Natural killer cell treated with Interleukin-12 subunit alpha and Interleukin-12 subunit beta and Interleukin-15 and Interleukin-18, amount 100 ng/mL, for 72 hours (primary cell): ENCODE measurements at places on chromosomes 2 and 18. TPM values are rescaled to one million over a fixed set of nuclear protein-coding genes. Genes with fewer than 3 reads are reported as not detected.

DNA sequence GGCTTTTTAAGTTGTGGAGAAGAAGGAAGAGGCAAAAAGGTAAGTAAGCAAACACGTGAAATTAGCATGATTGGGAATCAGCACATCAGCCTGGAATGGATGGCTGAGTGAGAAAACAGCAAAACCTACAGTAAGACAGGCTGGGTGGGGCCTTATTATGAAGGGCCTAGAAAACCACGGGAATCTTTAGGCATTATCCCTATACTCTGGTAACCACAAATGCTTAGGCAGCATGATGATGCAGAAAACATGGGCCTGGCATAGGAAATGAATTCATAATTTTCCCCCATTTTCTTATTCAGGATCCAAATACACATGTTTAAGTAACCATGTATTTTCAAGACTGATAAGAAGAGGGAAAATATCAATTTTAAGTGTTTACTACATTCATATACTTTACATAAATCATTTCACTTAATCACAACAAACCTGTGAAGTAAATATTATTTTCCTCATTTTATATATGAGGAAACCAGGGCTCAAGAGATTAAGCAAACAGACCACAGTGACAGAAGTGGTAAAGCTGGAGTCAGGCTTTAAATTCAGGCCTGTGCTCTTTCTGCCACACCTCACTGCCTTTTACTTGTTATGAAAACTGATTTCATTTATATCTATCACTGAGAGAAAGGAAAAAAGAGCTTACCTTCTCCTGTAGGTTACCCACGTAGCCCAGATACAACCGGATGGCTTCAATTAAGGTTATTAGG, 4.0 kb downstream of the TMEM17 start:
- H3K4me3 ChIP-seq: no peak overlapping the region
- DNase-seq: no peak
- H3K27me3 ChIP-seq: peaks cover 5% of the 10 kb centered on the region
- no peak overlapping the region for H3K27ac ChIP-seq

BOK gene
- total RNA-seq: 2.2 TPM

DNA sequence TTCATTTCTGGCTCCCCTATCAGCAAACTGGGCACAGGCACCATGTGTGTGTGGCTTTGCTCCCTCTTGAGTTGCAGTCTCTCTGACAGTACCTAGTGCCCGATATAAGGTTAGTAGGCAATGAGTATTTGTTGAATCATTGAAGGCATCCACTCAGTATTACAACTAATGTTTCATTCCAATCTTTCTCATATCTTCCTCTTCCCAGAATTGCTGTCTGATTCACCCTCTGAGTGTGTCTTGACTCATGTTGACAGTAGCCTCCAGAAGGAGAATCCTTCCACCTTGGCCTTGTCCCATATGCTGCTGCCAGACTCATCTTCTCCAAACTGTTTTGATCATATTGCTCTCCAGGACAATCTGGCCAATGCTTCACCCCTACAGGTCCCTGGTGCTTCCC, 202.5 kb downstream of the LRRTM1 start:
- H3K27ac ChIP-seq: no peak overlapping the region
- H3K4me1 ChIP-seq: no peaks in the 10 kb centered on the region
- H3K27me3 ChIP-seq: no peaks in the 10 kb centered on the region
- H3K36me3 ChIP-seq: peaks cover 12% of the 10 kb centered on the region
- no peak overlapping the region for H3K4me3 ChIP-seq
- no peak for DNase-seq

DNA sequence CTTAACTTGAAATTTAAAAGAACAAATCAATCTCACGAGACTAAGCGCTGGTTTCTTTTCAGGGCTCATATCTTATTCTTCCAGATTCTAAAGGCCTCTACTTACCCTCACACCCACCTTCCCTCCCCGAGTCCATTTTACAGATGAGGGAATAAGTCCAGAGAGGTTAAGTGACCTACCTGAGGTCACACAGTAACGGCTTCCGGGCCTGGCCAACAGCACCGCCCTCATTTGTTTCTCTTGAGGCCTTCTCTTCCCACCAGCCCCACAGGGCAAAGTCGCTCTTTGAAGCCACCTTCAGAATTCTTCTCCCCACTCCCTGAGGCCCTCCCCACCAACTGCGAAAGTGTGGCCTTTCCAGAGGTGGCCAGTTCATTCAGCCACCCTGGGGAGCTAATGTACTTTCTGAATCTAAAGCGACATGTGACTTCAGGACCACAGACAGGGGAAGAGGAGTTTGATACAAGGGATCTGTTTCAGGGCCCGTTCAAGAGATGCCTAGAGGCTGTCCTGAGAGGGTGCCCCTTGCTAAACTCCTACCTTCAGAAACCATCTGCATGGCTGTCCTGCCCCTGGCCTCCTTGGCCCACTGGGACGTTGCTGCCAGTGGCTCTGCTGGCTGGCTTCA, 275.3 kb downstream of the HAUS1 start:
- H3K27ac ChIP-seq: no peak overlapping the region
- no peaks in the 10 kb centered on the region for H3K27me3 ChIP-seq
- DNase-seq: no peak
- peaks cover 16% of the 10 kb centered on the region for H3K4me1 ChIP-seq
- H3K36me3 ChIP-seq: no peaks in the 10 kb centered on the region
- H3K4me3 ChIP-seq: no peak overlapping the region

LCT gene
- 0.50 TPM for total RNA-seq

- H3K4me3 ChIP-seq: no peak overlapping the region
- no peaks in the 10 kb centered on the region for H3K36me3 ChIP-seq
- H3K27me3 ChIP-seq: peaks cover 5% of the 10 kb centered on the region
- no peak for DNase-seq
- no peak overlapping the region for H3K27ac ChIP-seq
- H3K4me1 ChIP-seq: peaks cover 15% of the 10 kb centered on the region
Measured at GRCh38 chr2:25309402-25309801, 32.3 kb downstream of the DNMT3A start.

GAL3ST2 gene
- 0.83 TPM for total RNA-seq

GRCh38 chr2:175282300-175282699, 100.8 kb upstream of the ATP5MC3 start:
- DNase-seq: no peak
- no peaks in the 10 kb centered on the region for H3K4me1 ChIP-seq
- peaks cover 14% of the 10 kb centered on the region for H3K27me3 ChIP-seq
- H3K36me3 ChIP-seq: no peaks in the 10 kb centered on the region

- no peaks in the 10 kb centered on the region for H3K27me3 ChIP-seq
- no peak overlapping the region for H3K4me3 ChIP-seq
- DNase-seq: no peak
- peaks cover 27% of the 10 kb centered on the region for H3K4me1 ChIP-seq
- H3K36me3 ChIP-seq: no peaks in the 10 kb centered on the region
Measured at GRCh38 chr2:70002241-70002899, 40.9 kb upstream of the ASPRV1 start.

UGT1A5 gene
- total RNA-seq: not detected

GRCh38 chr18:44679056-44679913, 1.4 kb upstream of the SETBP1 start:
- H3K36me3 ChIP-seq: peaks cover 6% of the 10 kb centered on the region
- H3K4me1 ChIP-seq: peaks cover 15% of the 10 kb centered on the region
- no peaks in the 10 kb centered on the region for H3K27me3 ChIP-seq
- H3K27ac ChIP-seq: peak overlapping the region; percentile 37

DNA sequence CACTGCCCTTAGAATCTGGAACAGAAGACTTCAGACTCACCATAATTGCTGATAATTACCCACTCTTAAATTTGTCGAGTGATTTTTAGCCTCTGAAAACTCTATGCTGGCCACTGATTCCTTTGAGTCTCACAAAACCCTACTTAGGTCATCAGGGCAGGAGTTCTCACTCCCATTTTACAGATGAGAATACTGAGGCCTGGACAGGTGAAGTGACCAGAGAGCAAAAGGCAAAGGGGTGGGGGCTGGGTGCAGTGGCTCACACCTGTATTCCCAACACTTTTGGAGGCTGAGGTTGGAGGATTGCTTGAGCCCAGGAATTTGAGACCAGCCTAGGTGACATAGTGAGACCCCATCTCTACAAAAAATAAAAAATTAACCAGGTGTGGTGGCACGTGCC, 34.8 kb upstream of the SLC35F6 start:
- no peak for DNase-seq
- H3K4me3 ChIP-seq: no peak overlapping the region
- no peaks in the 10 kb centered on the region for H3K36me3 ChIP-seq
- no peaks in the 10 kb centered on the region for H3K4me1 ChIP-seq
